ENCODE measurements at places on chromosomes 2 and 18.

DNA sequence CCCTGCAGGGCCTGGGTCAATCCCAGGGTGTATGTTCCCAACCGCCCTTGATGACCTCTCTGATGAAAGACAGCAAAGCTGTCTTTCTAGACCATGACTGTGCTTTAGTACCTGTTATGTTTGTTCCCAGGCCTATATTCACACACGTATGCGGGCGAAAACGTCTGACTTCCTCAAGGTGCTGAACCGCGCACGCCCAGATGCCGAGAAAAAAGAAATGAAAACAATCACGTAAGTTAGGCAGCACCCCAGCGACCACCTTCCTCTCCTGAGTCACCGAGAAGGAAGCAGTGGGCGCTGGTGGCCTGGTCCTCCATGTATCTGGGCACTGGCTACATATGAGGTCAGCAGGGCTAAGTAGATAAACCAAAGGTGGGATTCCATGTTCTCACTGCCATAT, 11.1 kb upstream of the GPBAR1 start:
- DNase-seq: no peak

DNA sequence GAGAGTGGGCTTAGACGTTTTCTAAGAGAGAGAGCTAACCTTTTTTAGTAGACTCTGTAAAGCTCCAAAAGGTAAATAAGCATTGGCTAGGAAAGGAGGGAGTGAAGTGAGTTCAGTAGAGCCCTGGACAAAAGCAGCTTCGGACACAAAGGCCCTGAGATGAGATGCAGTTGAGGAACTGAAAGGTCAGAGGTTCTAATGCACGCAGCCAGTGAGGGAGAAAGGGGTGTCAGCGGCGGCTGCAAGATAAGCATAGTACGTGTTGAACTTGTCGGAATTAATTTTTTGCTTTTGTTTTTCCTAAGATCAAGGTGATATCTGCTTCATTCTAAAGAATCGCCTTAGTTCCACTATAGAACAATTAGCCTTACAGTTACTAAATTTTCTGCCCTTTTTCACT, 11.2 kb upstream of the SLC8A1 start:
- no peak for DNase-seq

GRCh38 chr2:30504731-30505130, 57.7 kb downstream of the LCLAT1 start:
- no peak for DNase-seq

DNA sequence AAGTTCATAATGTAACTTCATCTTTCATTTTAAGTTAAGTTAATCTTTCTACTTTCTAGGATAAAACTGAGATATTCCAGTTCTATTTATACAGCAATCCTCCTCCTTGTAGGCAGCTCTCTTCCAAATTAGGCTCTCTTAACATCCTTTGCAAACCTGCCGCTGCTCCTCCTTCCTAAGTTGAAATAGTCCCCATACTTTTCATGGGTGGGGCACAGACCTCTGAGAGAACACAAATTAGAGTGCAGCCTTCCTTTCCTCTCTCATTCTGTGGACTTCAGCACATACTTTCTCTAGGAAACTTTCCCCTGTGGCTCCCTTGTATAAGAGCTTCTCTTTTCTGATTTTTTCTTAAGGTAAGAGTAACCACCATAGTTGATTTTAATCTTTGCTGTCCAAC, 28.3 kb downstream of the TWSG1 start:
- no peak for DNase-seq

Measured in anterior cingulate cortex (tissue), 58 donors.